ENCODE measurements at places on chromosomes 4 and X. TPM values are rescaled to one million over a fixed set of nuclear protein-coding genes. Genes with fewer than 3 reads are reported as not detected.

GRCh38 chr4:10506077-10506476 is 48.9 kb upstream of the ZNF518B start:
- DNase-seq: no peak

DNA sequence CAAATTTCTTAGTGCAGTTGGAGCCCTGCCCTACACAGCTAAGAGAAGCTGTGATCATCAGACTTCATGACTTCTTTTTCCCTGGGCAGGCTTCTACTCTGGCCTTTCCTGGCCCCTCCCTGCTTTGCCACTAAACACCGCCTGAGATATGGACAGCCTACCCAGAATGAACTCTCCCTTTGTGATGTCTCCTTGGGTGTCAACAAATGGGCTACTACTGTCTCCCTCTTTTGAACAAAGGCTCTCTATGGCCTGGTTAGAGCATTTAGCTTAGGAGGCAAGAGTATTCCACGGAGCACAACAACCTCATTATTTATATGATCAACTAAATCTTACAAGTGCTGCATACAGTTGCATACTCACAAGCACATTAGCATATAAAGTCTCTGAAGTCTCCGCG is 127.6 kb upstream of the HCCS start:
- no peak for DNase-seq

GRCh38 chrX:106932960-106933537 is 12.8 kb downstream of the CLDN2 start:
- DNase-seq: peak; percentile 37

- no peak for DNase-seq
Measured at GRCh38 chr4:158112611-158113010, 60.2 kb downstream of the GASK1B start.

DNA sequence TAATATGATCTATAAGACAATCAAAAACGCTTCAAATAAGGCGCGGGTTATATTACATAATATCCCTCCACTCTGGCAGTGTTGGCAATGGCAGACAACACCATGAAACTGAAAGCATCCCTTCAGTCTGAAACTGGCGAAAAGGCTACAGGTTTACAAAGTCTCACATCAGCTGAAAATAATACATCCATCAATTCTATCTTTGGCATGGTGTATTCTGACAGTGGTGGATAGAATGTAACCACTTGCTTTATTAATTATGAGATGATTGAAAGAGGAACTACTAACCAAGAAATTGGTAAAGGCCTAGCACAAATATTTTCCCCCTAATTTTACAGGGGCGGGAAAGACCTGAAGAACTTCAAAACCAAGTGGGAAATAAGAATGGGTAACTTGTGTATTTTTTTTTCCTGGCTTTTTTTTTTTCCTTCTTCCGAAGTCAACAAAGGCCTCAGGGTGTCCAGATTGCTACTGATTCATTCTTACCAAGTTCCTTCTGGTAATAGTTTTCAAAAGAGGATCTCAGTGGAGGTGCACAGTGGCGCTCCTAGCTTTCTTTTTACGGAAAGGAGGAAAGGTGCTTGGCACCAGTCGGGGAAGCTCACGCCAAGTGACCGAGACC is 728 bp downstream of the UBA6 start:
- no peak for DNase-seq

GRCh38 chr4:122873146-122873545 is 46.5 kb downstream of the FGF2 start:
- DNase-seq: no peak

- DNase-seq: no peak
Measured at GRCh38 chrX:19256986-19257385, 86.7 kb upstream of the PDHA1 start.

- DNase-seq: no peak
Measured at GRCh38 chrX:56800801-56801200, 71.8 kb downstream of the NBDY start.

GRCh38 chr4:89491761-89492160 is 184.2 kb upstream of the GPRIN3 start:
- DNase-seq: no peak

- no peak for DNase-seq
Measured at GRCh38 chr4:110653321-110654253, 30.7 kb upstream of the PITX2 start.

GRCh38 chr4:185721190-185722028 is 90.6 kb downstream of the SORBS2 start:
- DNase-seq: peak; percentile 38

GRCh38 chrX:83508006-83508405 is at the start of gene POU3F4:
TSS of gene POU3F4 (plus strand) at chrX:83508290. CDS start at chrX:83508325, 35 bp downstream.
- DNase-seq: no peak

GRCh38 chrX:130771230-130771629 is 131.8 kb downstream of the ENOX2 start:
- no peak for DNase-seq

GRCh38 chr4:61520681-61521160 is 320.6 kb downstream of the ADGRL3 start:
- DNase-seq: no peak

Gene CLDN22
- not detected for total RNA-seq

Gene TMEM128
- total RNA-seq: 27.3 TPM

Gene FABP2
- 10.7 TPM for total RNA-seq

Gene VSIG1
- total RNA-seq: 22.5 TPM

Gene GPAT3
- total RNA-seq: 4.4 TPM

Gene RTL5
- 2.0 TPM for total RNA-seq

Measured in hepatocyte (in vitro differentiated cells).